CD4-positive, alpha-beta T cell treated with Interleukin-2 at 100 ng/mL for 4 hours (primary cell): ENCODE measurements at places on chromosomes 2 and 18.
A peak's percentile ranks its signal among the peaks of the same experiment; 100 is the strongest.

GRCh38 chr2:185161701-185162100, 563.4 kb downstream of the ZNF804A start:
- DNase-seq = no peak

DNA sequence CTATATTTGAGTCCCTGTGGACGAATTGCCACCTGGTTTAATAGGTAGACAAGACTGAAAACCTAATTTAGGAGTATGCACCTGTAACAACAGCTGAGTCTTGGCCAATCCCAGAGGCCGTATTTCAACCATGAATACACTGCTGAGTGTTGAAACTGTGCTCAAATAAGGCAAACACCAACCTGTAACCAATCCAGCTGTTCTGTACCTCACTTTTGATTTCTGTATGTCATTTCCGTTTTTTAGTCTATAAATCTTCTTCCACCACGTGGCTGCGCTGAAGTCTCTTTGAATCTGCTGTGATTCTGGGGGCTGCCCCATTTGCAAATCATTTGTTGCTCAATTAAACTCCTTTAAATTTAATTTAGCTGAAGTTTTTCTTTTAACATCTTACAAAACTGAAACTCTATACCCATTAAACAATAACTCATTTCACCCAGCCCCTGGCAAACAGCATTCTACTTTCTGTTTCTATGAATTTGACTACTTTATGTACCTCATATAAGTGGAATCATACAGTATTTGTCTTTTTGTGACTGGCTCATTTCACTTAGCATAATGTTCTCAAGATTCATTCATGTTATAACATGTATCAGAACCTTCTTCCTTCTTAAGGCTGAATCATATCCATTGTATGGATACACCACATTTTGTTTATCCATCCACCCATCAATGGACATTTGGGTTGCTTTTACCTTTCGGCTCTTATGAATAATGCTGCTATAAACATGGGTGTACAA, 7.5 kb upstream of the YPEL5 start:
- DNase-seq = peak; percentile 16

DNA sequence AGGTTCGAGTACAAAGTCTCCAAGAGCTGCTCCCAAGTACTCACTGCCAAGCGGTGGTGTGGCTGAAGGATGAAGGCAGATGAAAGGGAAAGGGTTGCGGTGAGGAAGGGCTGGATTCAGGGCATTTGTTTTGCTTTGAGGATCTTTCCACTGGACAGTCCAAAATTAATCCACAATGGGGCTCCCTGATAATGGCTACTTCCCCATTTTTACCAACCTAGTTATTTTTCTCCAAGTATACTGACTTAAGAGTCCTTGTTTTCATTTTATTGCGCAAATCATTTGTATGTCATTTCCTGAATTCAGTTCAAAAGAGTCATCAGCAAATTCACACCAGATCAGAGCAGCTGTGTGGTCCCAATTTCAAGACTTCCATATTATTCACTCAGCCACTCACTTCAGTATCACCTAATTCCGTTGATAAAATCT, 464 bp upstream of the SESTD1 start:
- DNase-seq = no peak

DNA sequence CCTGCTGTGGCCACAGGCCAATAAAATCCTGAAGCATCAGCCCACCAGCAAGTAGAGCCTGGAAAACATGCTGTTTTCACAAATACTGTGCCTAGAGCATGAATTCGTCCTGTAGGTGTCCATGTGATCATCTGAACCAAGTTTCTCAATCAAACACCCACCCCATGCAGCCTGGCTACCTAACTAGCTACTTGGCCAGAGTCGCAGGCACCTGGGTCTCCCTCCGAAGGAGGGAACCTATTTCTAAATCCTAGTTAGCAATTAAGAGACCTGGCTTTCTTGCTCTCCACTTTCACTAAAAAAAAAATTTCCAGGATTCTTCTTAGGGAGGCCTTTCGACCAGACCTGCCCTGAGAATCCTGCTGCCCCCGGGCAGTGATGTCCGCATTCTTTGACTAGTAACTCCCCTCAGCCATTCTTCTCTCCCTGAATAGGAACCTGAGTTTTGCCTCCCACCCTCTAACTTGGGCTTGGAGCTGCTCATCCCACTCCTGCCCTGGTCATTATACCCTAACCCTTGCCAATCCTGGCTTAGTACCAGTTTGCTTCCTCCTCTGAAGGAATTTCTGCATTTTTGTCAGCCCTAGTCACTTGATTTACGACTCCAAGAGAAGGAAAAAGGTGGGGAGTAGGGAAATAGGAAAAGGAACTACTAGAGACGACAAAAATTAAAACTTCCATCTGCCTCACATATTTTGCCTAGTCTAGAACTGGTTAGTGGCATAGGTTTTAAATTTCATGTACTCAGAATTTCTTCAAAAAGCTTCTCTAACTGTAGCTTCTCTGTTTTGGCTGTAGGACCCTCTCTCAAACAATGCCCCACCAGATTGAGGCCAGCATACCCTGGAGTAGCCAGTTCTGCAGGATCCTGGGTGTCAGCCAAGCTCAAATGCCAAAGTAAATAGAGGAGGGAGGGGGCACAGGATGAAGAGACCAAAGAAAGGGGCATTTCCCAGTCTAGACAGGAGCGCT, 25.4 kb upstream of the TANK start:
- no peak for DNase-seq

- DNase-seq = no peak
Measured at GRCh38 chr18:58861861-58862301, 2.8 kb upstream of the ZNF532 start.

DNA sequence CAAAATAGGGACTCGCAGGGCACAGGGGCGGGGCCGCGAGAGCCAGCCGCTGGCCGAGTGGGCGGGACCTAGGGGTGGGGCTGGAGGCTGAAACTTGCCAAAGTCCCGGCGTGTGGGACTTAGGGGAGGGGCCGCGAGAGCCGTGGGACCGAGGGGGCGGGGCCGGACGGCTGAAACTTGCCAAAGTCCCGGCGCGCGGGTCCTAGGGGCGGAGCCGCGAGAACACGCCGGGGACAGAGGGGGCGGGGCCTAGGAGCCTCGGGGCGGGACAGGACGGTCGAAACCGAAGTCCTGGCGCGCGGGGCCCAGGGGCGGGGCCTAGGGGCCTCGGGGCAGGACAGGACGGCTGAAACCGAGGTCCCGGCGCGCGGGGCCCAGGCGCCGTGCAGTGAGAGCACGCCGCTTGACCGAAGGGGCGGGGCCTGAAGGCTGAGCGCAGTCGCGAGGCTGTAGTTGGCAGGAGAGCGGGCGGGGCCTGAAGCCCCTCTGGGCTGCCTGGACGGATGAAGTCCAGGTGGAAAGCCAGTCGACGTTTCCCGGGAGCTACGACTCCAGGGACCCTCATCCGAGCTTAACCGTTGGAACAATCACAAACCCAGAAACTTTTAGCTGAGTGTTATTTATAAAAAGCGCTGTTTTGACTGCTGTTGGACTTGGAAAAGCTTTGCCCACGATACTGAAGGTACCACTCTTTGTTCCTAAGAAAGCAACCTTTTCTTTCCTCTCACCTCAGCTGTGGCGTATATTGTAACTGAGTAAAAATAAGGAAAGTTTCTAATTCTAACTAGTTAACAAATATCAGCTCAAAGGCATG, 475 bp upstream of the BARD1 start:
- DNase-seq = peak; percentile 98

- no peak for DNase-seq
Measured at GRCh38 chr2:65357095-65357958, 75.1 kb downstream of the SPRED2 start.

DNA sequence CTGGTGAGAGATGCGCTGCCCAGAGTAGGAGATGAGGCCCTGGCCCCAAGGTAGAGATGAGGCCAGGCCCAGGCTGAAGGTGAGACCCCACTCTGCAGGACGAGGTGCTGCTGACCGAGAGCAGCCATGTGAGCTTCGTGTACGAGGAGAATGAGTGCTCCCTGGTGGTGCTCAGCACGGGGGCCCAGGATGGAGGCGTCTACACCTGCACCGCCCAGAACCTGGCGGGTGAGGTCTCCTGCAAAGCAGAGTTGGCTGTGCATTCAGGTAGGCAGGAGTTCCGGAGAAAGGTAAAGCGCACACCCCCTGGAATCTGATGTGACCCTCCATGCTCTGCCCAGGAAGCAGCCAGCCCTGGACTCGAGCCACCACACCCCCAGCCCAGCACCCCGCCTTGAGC, 21.5 kb upstream of the GMPPA start:
- no peak for DNase-seq

- DNase-seq = no peak
Measured at GRCh38 chr2:7084601-7085000, 167.4 kb downstream of the RNF144A start.

- DNase-seq = no peak
Measured at GRCh38 chr2:171166328-171166983, 5.8 kb upstream of the TLK1 start.

DNA sequence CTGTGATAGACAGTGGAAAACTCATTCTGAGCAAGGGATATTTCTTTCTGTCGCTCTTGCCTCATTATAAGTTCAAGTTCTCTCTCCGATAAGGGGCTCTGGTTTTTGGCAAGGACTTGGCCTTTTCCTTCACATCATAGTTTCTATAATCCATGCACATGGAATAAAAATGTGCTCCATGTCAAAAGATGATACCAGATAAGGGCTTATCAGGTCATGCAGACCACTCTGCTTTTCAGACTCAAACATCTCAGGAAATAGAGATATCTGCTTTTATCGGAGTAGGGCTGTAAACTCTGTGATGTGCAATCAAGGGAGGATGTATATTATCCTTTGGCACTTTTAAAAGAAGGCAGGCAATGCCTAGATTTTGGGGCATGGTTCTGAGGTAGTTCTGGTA, 45.0 kb upstream of the DARS1 start:
- no peak for DNase-seq

GRCh38 chr2:190625691-190626090, 23.2 kb upstream of the NAB1 start:
- DNase-seq = no peak

DNA sequence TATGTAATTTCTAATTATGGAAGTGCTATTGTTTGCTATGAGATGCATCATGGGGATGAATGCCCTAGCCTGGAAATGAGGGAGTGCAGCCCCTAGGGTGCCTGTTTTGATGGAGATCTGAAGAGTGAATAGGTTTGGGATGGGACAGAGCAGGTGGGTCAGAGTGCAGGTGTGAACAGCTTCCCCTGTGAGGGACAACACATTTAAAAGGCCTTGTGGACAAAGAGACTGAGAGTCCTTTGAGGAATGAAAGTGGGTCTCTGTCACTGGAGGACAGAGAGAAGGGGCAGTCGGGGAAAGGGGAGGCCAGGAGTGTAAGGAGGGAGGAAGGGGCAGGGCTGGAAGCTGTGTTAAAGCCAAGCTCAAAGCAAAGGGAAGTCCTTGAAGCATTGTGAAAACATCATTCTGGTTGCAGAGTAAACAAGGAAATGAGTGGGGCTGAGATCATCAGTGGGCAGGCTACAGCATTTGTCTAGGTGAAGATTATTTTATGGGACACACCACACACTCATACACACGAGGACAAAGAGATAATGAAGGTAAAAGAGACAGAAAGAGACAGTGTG, 877.6 kb downstream of the SLC4A3 start:
- DNase-seq = no peak

GRCh38 chr2:16623564-16624435, 41.8 kb downstream of the CYRIA start:
- DNase-seq = no peak

DNA sequence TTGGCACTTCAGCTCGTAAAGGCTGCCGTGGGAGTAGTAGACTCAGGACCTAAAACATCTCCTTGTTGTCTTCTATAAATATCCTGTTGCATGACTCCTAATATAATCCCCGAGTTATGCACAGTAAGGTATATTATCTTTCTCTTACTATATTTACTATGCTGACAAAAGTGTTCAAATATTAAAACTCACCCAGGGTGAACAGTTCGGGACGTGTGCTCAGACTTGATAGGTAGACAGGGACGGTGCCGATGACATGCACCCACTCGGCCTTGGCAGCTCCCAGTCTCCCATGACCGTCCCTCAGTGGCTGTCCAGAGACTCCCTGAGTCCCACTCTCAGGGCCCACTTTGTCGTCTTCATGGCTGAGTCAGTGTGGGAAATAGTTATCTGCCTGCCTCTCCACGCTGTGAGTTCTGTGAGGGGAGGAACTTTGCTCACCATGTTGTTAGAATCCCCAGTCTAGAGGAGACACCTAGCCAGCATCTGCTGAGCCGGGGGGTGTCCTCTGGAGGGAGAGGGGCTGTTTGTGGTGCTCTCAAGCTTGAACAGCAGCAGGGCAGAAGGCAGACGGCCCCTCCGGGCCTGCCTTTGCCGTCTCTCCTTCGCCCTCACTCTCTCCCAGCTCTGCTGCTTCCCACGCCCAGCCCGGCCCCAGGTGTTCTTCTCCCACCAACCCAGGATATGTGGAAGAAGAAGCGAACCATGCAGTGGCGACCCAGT, 75.0 kb downstream of the DGKD start:
- DNase-seq = no peak

DNA sequence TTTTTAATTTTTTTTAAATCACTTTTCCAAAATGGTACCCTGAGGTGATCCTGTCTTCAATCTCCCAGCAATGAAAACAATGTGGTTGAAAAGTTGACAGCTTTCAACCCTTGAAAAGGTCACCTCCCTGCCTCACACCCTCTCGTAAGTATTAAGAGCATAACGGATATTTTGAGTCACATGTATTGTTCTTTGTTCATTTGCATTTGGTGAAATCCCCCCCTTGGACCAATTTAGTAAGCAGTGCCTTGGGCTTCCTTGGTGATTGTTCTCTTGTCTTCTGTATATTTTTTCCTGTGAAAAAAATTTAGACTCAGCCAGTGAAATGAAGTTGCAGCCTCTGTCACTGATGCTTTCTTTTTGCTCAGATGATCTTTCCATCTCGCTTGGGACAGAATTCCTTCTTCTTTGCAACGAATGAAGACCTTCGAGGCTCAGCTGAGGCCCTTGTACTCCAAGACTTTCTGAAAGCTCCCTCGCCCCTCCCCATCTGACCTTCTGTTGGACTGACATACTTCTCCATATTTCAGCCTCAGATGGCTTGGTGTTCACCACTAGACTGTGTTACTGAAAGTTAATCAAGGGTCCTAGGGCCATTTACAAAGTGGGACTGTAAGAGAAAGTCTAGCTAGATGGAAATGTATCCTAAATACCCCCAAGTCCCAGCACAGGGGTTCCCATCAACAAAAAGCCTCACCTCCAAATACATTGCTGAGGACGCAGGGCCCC, 158.4 kb downstream of the BCL2 start:
- DNase-seq = peak; percentile 88

GRCh38 chr18:63150942-63151421, 168.6 kb downstream of the BCL2 start:
- DNase-seq = no peak

DNA sequence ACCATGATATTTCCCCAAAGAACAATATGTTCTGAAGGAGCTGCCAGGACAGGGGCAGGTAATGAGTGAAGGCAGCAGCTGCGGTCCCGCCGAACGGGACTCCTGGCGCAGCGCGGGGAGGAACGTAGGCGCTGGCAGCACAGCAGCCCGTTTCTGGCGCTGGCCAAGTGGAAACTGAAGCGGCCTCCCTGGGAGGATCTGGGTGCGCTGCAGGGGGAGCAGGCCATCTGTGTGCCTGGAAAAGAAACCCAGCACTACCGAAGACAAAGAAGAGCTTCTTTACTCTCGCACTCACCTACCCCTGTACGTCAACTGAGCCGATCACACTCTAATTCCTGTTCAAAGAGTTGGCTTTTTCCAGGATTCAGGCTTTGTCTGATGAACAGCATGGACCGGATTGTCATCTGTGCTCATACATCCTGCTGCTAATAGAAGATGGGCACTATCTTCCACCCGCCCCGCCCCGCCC, 11.8 kb downstream of the G6PC2 start:
- DNase-seq = no peak

GRCh38 chr2:8496079-8496478, 185.8 kb upstream of the ID2 start:
- no peak for DNase-seq

GRCh38 chr2:25417715-25418369, 76.1 kb upstream of the DNMT3A start:
- DNase-seq = no peak
